ENCODE measurements at places on chromosomes 4 and X. TPM values are rescaled to one million over a fixed set of nuclear protein-coding genes. Genes with fewer than 3 reads are reported as not detected.

GRCh38 chrX:54494989-54495813 is 833 bp downstream of the FGD1 start:
- no peak for DNase-seq

The KDR gene
- total RNA-seq, result not detected

GRCh38 chr4:53012738-53013137 is 150.6 kb downstream of the RASL11B start:
- DNase-seq, result no peak

The LDB2 gene
- not detected for total RNA-seq

DNA sequence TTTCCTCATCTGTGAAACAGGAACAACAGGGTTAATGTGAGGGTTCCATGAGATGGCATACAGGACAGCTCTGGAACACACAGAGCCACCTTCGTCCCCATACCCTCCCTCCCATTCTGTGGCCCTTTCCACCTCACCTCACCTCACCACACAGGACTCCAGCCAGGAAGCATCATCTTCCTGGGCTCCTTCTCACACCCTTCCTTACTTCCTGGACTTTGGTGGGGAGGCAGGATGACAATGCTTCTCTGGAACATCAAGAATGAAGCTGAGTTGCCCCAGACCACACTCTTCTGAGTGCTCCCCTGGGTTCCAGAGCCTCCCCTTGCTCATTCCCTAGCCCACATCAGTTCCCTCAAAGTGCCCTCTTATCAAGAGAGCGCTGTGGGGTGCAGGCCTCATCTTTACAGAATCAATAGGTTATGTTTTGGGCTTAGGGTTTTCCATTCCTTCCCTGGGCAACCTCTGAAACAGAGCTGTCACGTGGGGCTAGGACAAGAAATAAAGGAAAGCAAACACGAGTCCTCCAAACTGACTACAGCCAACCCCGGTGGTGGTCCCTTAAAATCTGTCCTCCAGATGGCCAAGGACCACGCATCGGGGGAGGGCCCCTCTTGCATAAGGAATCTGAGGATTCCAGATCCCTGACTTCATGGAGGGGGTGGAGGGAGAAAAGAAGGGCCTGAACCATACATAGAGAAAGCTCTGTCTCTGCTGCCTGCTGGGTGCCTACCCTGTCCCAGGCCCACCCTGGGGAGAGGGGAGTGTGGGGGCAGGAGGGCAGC is 74.4 kb upstream of the ATP6AP2 start:
- DNase-seq, result no peak

The UGT2B15 gene
- not detected for total RNA-seq

DNA sequence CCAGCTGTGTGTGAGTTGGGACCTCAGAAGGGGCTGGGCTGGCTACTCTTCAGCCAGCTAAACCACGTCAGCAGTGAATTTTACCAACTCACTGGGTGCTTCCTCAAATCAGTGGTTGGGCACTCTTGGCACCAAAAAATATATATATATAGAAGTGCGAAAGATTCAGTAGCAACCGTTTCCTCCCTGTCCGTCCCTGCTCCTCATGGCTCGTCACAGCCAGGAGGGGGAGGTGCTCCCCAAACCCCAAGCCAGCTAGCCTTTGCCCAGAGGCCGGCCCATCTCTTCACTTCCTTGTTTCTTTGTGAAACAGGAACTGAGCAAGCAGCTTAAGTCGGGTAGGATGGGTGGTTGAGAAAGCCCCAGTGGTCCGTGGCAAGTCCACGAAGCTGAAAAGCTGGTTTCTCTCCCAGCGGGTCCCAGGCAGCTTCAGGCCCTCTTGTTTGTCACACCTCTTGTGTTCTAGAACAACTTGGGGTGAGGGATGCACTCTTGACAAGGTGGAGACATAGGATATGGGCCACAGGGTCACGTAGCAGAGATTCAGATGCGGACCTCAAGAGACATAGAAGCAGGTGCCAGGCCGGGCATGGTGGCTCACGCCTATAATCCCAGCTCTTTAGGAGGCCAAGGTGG is 6.8 kb upstream of the SASH3 start:
- no peak for DNase-seq

GRCh38 chr4:45155081-45155777 is 428.9 kb upstream of the GNPDA2 start:
- DNase-seq, result peak; percentile 58

The PAGE2 gene
- total RNA-seq, result not detected

The CC2D2A gene
- total RNA-seq, result 12.2 TPM

DNA sequence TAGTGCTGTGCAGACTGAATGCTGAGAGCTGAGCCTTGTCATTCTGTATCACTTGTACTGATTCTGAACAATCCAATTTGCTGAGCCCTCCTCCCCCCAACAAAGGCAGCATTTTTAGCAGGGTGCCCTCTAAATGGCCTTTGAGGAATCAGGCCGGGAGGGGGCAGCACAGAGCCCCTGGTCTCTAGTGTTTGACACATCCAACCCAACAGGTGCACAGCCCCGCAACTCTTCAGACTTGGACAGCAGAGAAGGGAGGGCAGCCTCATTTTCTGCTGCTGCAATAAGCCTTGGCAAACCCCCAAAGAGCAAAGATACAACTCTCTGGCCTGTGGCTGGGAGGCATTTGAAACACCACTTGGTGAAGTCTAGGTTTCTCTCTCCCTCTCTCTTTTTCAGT is 3.4 kb downstream of the ATP1B4 start:
- no peak for DNase-seq

GRCh38 chr4:61200187-61200915 is at the start of gene ADGRL3:
ADGRL3 (plus strand) TSS chr4:61200326.
- no peak for DNase-seq

DNA sequence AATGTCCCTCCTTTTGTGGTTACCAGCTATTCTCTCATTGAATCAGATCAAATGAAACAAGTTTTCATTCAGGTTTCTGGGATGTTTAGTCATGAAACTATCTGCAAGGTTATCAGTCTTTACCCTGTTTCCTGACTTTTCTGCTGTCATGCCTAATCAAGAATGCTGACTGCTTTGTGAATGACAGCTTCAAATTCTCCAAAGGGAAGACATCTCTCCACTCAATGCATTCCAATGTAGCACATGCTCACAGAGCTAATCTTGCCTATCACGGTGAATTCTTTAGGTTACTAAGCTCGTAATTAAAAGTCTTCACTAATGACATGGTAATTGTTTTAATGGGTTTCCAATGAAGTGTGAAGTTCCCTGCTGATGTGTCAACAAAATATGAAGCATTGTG is 1068.5 kb downstream of the PCDH7 start:
- DNase-seq, result no peak

- no peak for DNase-seq
Measured at GRCh38 chr4:81599742-81600380, 128.2 kb upstream of the RASGEF1B start.

The ESX1 gene
- not detected for total RNA-seq

The NOX1 gene
- total RNA-seq, result not detected

- DNase-seq, result no peak
Measured at GRCh38 chr4:132572210-132572609, 576.9 kb upstream of the PCDH10 start.

DNA sequence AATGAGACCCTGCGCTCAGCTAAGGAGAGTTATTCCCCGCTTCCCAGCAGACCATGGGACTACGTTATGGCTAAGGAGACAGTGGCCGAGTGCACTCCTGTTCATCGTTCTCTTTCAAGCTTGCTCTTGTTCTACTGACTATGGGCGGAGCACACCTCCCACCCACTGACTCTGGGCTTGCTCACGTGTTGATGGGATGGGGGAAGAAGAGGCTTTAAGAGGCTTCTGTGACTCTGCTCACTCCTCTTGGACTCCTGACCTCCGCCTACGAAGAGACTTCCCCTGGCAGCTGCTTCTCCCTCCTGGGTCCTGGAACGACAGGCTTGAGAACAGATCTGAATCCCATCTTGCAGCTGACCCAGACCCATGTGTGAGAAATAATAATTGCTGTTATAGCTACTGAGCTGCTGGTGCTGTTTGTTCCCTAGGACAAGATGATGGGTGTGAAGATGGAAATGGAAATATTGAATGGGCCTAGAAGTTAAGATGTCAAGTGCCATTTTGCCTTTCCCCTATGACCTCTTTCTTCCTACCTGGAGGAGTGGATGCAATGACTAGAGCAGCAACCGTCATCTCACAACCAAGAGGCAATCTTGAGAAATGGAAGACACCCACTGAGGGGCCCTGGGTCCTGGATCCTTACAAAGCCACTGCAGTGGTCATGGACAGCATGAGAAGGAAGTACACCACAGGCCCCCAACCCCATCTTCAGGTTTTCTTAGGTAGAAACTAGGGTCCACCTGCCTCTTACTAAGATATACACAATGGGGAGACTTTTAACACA is 38.7 kb upstream of the IRAK1 start:
- DNase-seq, result no peak

The PPP4R3C gene
- not detected for total RNA-seq

The TMPRSS11D gene
- total RNA-seq, result 0.99 TPM

- DNase-seq, result no peak
Measured at GRCh38 chr4:104848597-104849225, 298.0 kb upstream of the TET2 start.

The FAM9C gene
- not detected for total RNA-seq
